Foreskin keratinocyte (primary cell): ENCODE measurements at places on chromosomes 2 and 18. TPM values are rescaled to one million over a fixed set of nuclear protein-coding genes. Genes with fewer than 3 reads are reported as not detected.

The POTEJ gene
- not detected in 2 replicates for polyA plus RNA-seq

The DCC gene
- not detected in 2 replicates for polyA plus RNA-seq

The AQP12A gene
- polyA plus RNA-seq = not detected in 2 replicates

The PLA2R1 gene
- 2.9 and 4.5 TPM in 2 replicates for polyA plus RNA-seq

The TCF7L1 gene
- polyA plus RNA-seq = 18.4 and 24.1 TPM in 2 replicates

The SLC19A3 gene
- polyA plus RNA-seq = 0.04 and 0.09 TPM in 2 replicates

The SGPP2 gene
- 0.01 and 0.03 TPM in 2 replicates for polyA plus RNA-seq

The EFR3B gene
- polyA plus RNA-seq = 0.07 and 0.12 TPM in 2 replicates

The ATP8B1 gene
- polyA plus RNA-seq = 2.4 and 2.9 TPM in 2 replicates

The CFAP53 gene
- polyA plus RNA-seq = 0.40 and 0.41 TPM in 2 replicates

The IRS1 gene
- 5.7 and 10.1 TPM in 2 replicates for polyA plus RNA-seq

The ANKRD36 gene
- polyA plus RNA-seq = 2.5 and 2.8 TPM in 2 replicates
